SJSA1 (cell line): ENCODE measurements at places on chromosomes 1 and 21. TPM values are rescaled to one million over a fixed set of nuclear protein-coding genes. Genes with fewer than 3 reads are reported as not detected.
A peak's percentile ranks its signal among the peaks of the same experiment; 100 is the strongest.

DNA sequence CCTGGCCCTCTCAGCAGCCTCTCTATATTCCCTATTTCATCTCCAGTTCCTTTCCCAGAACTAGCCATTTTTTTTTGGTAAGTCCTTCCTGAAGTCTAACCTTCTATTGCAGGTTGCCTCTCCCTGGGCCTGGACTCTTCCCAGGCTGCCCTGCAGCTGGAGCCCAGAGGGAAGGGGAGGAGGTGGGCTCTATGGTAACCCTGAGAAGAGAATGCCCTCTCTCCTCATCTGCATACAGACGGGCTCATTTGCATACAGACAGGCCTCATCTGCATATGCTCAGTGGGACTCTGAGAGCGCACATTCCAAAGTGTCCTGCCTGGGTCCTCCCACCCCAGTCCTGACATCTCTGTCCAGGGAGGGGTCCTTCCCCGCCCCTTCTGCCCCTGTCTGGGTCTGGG is 32.7 kb downstream of the RHBG start:
- no peaks in the 10 kb centered on the region for H3K4me1 ChIP-seq
- H3K27me3 ChIP-seq = peaks cover 31% of the 10 kb centered on the region
- H3K36me3 ChIP-seq = no peaks in the 10 kb centered on the region
- H3K4me3 ChIP-seq = no peak overlapping the region

RGS5 gene
- 1.9 and 7.8 TPM in 2 replicates for total RNA-seq

DNA sequence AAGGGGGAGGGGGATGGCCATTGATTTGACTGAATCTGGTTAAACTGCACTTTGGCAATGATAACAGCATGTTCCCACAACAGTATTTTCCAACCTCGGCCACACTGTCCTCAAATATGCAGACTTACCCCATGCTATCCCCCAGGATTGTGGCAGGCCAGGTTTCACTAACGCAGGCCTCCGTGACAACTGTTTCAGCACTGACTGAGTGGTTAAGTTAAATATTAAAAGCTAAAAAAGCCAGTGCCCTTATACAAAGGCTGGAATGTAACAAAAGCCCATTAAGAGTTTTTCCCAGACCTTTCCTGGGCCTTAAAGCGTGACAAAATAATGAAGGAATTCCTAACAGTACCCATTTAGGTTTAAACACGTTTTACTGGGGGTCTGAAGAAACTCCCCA is 202.9 kb downstream of the USP25 start:
- no peak overlapping the region for H3K4me3 ChIP-seq
- no peaks in the 10 kb centered on the region for H3K4me1 ChIP-seq
- no peaks in the 10 kb centered on the region for H3K36me3 ChIP-seq
- no peak overlapping the region for H3K27ac ChIP-seq
- DNase-seq = no peak

DNA sequence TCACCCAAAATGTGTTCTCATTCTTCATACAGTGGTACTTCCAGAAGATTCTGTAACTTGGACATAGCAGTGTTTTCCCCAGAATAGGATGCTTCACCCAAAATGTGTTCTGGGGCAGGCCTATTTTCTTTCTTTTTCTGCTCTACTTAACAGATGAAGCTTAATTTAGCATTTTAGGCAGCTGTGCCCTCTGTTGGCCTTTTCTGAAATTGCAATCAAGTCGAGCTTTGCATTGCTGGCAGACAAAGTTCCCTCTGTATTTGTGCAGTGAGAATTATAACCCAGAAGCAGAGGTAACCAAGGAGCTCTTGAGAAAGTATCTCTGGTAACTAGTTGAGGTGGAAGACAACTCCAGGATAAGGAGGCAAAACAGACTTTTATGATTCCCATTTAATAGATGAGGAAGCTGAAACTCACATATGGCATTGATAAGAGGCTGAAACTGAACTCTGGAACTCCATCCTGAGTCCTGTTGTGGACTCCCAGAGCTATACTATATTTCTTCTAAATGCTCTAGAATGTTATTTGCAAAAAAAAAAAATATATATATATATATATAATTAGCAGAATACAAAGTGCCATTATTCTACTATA is 50.3 kb upstream of the L1TD1 start:
- H3K36me3 ChIP-seq = no peaks in the 10 kb centered on the region
- peaks cover 10% of the 10 kb centered on the region for H3K4me1 ChIP-seq
- no peaks in the 10 kb centered on the region for H3K27me3 ChIP-seq
- DNase-seq = no peak

DDI2 gene
- 6.6 and 9.1 TPM in 2 replicates for total RNA-seq

DNA sequence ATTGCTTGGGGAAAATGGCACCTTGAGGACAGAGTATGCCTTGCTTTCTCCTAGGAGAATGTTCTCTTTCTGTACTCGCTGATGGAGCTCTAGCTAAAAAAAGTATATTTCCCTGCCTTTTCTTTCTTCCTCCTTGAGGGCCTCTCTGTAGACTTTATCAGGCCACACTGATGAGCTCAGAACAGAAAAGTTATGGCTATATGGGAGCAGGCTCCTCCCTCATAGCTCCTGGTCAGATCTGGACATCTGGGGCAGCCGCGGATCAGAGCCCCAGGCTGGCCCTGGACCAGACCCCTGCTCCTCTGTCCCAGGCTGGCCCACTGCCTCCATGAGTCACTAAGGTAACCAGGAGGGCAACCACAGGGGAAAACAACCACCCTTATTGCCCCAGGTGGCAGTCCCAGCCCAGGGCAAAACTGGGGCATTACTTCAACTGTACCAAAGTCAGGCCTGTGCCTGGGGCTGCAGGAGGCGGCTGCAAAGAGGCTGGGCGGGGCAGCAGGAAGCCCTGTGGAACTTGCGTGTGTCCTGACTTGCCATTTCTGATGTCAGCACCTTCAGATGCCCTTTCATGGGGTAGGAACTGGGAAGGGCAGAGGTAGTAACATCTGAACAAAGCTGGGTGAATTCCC is 26.3 kb upstream of the ZNF648 start:
- DNase-seq = peak; percentile 29
- no peaks in the 10 kb centered on the region for H3K27me3 ChIP-seq
- H3K4me1 ChIP-seq = peaks cover 4% of the 10 kb centered on the region; the same call in 1 of the 2 replicates
- H3K36me3 ChIP-seq = no peaks in the 10 kb centered on the region

DNA sequence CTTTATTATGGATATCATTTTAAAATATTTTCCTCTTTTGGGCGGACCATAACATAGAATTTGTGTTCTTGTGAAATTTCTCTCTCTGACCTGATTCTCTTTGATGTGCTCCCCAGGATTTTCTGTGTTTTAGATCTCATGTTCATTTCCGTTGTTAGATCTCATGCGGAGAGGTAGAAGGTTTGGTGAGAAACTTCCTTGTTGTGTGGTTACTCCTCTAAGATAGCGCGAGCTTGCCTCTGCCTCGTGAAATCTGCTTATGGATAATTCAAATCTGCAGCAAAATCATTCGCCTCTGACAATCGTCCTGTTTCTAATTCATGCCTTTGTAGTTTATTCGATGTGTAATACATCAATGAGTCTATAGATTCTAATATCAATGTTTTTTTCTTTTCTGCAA is 580.4 kb downstream of the USP25 start:
- DNase-seq = no peak
- no peaks in the 10 kb centered on the region for H3K4me1 ChIP-seq
- peaks cover 3% of the 10 kb centered on the region; the same call in 1 of the 2 replicates for H3K27me3 ChIP-seq

GRCh38 chr1:100213141-100213540 is 35.1 kb upstream of the LRRC39 start:
- H3K36me3 ChIP-seq = peaks cover 25% of the 10 kb centered on the region
- H3K4me1 ChIP-seq = no peaks in the 10 kb centered on the region
- H3K27me3 ChIP-seq = no peaks in the 10 kb centered on the region
- no peak overlapping the region for H3K4me3 ChIP-seq

DNA sequence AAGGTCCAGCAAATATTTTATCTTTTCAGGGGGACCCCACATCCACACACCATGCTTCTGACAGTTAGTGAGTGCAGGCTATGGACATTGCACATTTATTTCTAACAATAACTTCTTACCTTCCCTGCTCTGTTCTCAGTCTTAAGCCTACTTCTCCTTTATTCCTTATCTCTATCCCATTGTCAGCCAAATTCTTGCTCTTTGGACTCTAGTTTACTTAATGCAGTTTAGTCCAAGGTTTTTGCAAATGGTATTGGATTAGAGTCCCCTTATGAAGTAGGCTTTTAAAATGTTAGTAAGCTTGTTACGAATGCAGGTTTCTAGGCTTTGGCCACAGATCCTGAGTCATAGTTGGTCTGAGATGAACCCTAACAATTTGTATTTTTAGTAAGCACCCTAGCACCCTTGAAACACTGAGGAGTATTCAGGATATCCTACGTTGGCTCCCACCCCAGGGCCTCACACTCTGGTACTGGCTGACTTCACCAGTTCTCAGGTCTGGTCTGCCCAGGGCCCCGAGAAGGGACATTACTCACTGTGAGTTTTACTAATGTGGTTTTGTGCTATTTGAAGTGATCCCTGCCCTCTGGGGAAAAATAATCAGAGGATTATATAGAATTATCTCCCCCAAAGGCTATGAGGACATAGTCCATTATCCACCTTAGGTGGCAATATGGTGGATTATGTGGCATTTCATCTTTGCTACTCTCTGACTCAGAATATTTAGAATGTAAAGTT is 239.5 kb downstream of the TGFB2 start:
- H3K36me3 ChIP-seq = no peaks in the 10 kb centered on the region
- H3K4me3 ChIP-seq = no peak overlapping the region
- peak; percentile 11 for DNase-seq
- H3K4me1 ChIP-seq = peaks cover 21% of the 10 kb centered on the region
- H3K27ac ChIP-seq = no peak overlapping the region
- no peaks in the 10 kb centered on the region for H3K27me3 ChIP-seq

DNA sequence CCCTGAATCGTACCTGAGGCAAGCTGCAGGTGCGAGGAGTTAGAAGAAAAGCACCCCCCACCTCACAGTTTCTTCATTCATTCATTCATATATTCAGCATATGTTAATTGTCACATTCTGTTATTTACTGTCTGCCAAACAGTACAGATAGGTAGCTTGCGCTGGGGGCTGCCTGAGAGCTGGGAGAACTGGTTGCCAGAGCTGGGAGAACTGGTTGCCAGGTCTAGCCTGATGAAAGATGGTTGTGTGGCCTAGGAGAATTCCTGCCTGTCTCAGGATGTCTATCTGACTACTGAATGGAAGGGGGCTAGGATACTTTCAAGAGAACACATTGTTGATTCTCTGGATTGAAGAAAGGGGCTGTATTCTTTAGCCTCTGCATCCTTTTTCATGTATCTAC is 225.9 kb upstream of the POU3F1 start:
- no peak for DNase-seq
- H3K36me3 ChIP-seq = no peaks in the 10 kb centered on the region
- H3K27me3 ChIP-seq = peaks cover 6% of the 10 kb centered on the region; the same call in 1 of the 2 replicates
- H3K4me3 ChIP-seq = no peak overlapping the region

DNA sequence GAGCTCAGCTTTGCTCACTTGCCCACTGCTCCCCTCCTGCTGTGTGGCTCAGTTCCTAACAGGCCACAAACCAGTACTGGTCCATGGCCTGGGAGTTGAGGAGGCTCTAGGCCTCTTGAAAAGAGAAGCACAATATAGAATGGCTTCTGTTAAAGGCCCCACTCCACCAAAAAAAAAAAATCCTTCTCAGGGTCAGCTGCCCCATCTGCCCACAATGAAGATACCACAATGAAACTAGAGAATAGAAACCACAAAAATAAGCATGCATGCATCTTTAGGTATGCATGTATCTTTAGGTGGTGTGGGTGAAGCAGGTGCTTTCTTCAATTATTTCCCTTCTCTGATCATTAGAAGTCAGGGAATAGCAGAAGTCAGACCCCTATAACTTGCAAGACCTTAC is 620.4 kb upstream of the BEND5 start:
- H3K4me3 ChIP-seq = no peak overlapping the region
- no peak overlapping the region for H3K27ac ChIP-seq
- no peak for DNase-seq
- H3K36me3 ChIP-seq = no peaks in the 10 kb centered on the region
- no peaks in the 10 kb centered on the region for H3K27me3 ChIP-seq

DNA sequence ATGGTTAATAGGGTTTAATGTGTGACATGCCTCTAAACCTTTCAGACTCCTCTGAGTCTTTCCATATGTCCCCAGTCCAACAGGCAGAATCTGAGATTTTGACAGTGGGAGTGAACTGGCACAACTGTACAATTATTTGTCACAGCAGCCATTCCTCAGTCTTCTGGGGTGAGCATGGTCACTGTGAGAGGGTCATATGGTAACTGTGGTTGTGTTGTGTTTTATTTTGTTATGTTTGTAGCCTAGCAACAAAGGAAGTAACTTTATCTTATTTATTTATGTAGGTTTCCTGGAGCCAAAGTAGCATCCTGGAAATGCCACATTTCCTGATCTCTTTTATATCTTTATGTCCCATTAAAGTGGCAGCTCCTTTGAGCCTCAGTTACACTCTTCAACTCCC is 1067.9 kb downstream of the TTLL7 start:
- H3K4me1 ChIP-seq = no peaks in the 10 kb centered on the region
- no peak overlapping the region for H3K27ac ChIP-seq

- H3K4me1 ChIP-seq = no peaks in the 10 kb centered on the region
- no peak for DNase-seq
- H3K27me3 ChIP-seq = no peaks in the 10 kb centered on the region
- no peak overlapping the region for H3K27ac ChIP-seq
- H3K36me3 ChIP-seq = no peaks in the 10 kb centered on the region
- H3K4me3 ChIP-seq = no peak overlapping the region
Measured at GRCh38 chr21:17146426-17146825, 366.4 kb upstream of the CXADR start.

GRCh38 chr1:50994997-50995396 is 25.0 kb downstream of the CDKN2C start:
- H3K27me3 ChIP-seq = no peaks in the 10 kb centered on the region
- peaks cover 20% of the 10 kb centered on the region for H3K36me3 ChIP-seq
- H3K4me1 ChIP-seq = no peaks in the 10 kb centered on the region; the same call in 1 of the 2 replicates
- no peak overlapping the region for H3K4me3 ChIP-seq
- H3K27ac ChIP-seq = no peak overlapping the region

- no peak overlapping the region for H3K27ac ChIP-seq
- DNase-seq = no peak
- H3K4me3 ChIP-seq = no peak overlapping the region
- H3K4me1 ChIP-seq = peaks cover 14% of the 10 kb centered on the region
Measured at GRCh38 chr21:35749904-35750303, 310.4 kb downstream of the SETD4 start.

C4BPB gene
- total RNA-seq = 0.28 and 1.8 TPM in 2 replicates
